Natural killer cell treated with Interleukin-12 subunit alpha and Interleukin-12 subunit beta and Interleukin-15 and Interleukin-18, amount 100 ng/mL, for 72 hours (primary cell): ENCODE measurements at places on chromosomes 5 and 9.

- no peak overlapping the region for H3K4me3 ChIP-seq
- H3K27me3 ChIP-seq, result peaks cover 3% of the 10 kb centered on the region
- H3K36me3 ChIP-seq, result no peaks in the 10 kb centered on the region
Observed at GRCh38 chr5:175830586-175831300, 40.6 kb upstream of the CPLX2 start.

GRCh38 chr5:54445691-54446378 lies 9.7 kb upstream of the HSPB3 start:
- H3K27ac ChIP-seq, result no peak overlapping the region
- H3K4me3 ChIP-seq, result no peak overlapping the region
- no peaks in the 10 kb centered on the region for H3K4me1 ChIP-seq
- no peak for DNase-seq

DNA sequence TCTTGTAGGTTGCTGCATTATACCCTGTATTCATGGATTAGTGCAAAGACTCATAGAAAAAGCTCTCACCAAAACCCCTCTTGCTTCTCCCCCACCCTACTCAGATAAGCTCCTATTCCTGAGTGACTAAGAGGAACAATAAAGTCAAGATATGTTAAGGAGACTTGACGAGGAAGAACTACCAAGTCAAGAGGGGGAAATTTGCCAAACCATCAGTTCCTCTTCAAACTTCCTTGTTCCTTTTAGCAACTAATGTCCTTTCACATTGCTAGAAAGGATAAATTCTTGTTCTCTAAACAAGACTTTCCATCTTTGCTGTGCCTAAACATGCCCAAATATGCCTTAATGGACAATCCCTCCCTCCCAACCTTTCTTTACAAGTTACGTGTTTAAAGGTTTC lies 27.0 kb downstream of the CNOT8 start:
- peaks cover 57% of the 10 kb centered on the region for H3K36me3 ChIP-seq
- no peak overlapping the region for H3K27ac ChIP-seq
- H3K4me3 ChIP-seq, result no peak overlapping the region
- no peaks in the 10 kb centered on the region for H3K27me3 ChIP-seq
- no peaks in the 10 kb centered on the region for H3K4me1 ChIP-seq

- no peak for DNase-seq
- peaks cover 38% of the 10 kb centered on the region for H3K4me1 ChIP-seq
- H3K27ac ChIP-seq, result peak overlapping the region; percentile 60
- peak overlapping the region; percentile 79 for H3K4me3 ChIP-seq
- H3K36me3 ChIP-seq, result peaks cover 4% of the 10 kb centered on the region
Observed at GRCh38 chr9:121394292-121394691, 24.2 kb upstream of the STOM start.

- no peaks in the 10 kb centered on the region for H3K27me3 ChIP-seq
- H3K27ac ChIP-seq, result no peak overlapping the region
- DNase-seq, result no peak
- no peaks in the 10 kb centered on the region for H3K4me1 ChIP-seq
Observed at GRCh38 chr9:95197692-95198271, 119.7 kb downstream of the FANCC start.

DNA sequence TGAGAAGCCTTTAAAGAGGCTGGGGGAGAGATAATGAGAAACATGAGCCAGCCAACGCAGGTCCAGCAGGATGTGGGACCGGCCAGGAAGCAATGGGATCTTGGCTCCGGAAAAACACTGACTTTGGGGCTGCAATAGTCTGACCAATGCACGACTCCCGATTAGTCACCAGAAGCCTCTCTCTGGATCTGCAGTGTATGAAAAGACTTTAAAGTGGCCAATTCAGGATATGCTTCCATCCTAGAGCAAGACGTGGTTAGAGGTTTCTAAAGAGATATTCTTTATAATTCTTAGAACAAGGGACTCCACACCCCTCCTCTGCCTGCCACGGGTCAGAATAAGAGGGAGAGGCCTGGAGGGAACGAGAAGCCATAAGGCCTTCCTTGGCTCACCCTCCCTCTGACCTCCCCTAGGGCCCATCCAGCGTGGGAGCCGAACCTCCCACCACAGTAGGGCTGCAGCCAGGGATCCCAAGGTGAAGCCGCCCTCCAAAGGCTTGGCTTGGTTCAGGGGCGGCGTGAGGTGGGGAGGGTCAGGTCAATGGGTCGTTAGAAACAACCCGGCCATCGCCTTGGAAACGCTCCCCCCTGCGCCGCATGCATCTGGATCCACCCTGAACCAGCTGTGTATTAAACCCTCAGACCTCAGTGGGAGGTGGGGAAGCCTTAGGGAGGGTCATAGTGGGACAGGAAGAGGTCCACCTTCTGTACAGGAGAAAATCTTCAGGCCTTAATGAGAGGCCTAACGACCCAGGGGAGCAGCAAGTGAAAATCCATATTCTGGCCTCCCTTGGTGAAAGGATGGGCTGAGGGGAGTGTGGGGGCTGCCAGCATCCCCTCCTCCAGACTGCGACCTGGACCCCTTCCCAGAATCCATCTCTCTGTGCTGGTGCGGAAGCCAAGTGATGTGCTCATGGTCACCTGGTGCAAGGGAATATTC lies 11.1 kb downstream of the FGF1 start:
- H3K27me3 ChIP-seq, result no peaks in the 10 kb centered on the region
- H3K4me3 ChIP-seq, result no peak overlapping the region
- H3K27ac ChIP-seq, result no peak overlapping the region
- DNase-seq, result no peak
- no peaks in the 10 kb centered on the region for H3K4me1 ChIP-seq

- H3K36me3 ChIP-seq, result peaks cover 9% of the 10 kb centered on the region
- peaks cover 30% of the 10 kb centered on the region for H3K4me1 ChIP-seq
- peak overlapping the region; percentile 89 for H3K4me3 ChIP-seq
- H3K27ac ChIP-seq, result peak overlapping the region; percentile 24
- no peak for DNase-seq
- H3K27me3 ChIP-seq, result peaks cover 62% of the 10 kb centered on the region
Observed at GRCh38 chr5:159098603-159099436, 896 bp downstream of the EBF1 start.

GRCh38 chr5:116388564-116389258 lies 185.9 kb downstream of the SEMA6A start:
- H3K4me3 ChIP-seq, result no peak overlapping the region
- no peak for DNase-seq
- H3K4me1 ChIP-seq, result no peaks in the 10 kb centered on the region
- H3K27me3 ChIP-seq, result no peaks in the 10 kb centered on the region

DNA sequence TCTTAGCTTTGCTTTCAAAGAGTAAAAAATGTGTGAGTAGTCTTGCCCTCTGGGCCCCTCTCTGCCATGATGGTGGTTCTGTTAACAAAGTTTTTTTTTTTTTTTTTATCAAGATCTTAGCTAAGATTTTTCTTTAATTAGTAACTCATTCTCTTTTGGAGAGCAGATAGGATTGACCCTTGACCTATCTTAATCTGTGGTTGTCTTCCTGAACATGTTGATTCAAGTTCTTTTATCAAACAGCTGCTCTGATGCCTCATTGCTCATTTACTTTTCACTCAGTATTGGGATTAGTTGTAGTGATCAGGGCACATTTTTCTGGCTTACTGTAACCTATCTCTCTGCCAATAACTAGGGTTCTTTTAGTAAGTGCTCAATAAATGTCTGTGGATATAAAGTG lies 106.3 kb downstream of the PCSK5 start:
- no peak overlapping the region for H3K4me3 ChIP-seq
- no peak overlapping the region for H3K27ac ChIP-seq
- H3K36me3 ChIP-seq, result peaks cover 4% of the 10 kb centered on the region
- no peak for DNase-seq

DNA sequence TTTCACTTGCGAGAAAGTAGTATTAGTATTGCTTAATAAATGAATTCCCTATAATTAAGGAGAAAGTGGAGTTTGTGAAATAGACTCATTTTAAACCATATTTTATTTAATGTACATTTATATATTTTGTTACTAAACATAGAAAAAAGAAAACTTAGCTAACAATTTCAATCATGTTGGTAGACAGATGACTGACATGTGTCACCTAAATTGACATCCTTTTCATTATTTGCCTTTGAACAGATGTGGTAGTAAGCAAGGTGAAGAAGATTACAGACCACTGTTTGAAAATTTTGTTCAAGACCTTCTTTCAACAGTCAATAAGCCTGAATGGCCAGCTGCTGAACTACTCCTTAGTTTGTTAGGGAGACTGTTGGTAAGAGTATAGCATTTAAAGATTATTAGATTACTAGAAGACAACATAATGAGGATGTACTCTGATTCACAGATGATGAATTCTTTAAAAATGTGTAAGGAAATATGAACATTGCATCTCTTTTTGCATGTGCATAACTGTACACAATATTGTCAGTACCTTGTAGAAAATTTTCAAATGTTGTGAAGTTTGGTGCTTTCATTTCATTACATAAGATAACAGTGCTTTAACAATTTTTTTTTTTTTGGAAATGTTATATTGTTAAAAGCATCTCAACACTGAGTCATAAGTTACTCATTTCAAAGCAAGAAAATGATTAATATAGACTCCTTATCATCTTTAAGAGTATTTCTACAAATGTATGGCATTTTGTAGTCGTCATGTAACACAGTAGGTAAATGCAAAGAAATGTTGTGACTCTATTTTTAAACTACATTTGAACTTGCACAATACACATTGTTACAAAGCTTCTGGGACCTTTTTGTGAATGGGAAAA lies 139.5 kb downstream of the NIPBL start:
- no peak overlapping the region for H3K27ac ChIP-seq
- no peaks in the 10 kb centered on the region for H3K4me1 ChIP-seq
- peaks cover 9% of the 10 kb centered on the region for H3K36me3 ChIP-seq
- no peaks in the 10 kb centered on the region for H3K27me3 ChIP-seq
- no peak overlapping the region for H3K4me3 ChIP-seq

GRCh38 chr5:80060966-80061365 lies 25.8 kb downstream of the THBS4 start:
- peaks cover 9% of the 10 kb centered on the region for H3K27me3 ChIP-seq
- no peaks in the 10 kb centered on the region for H3K36me3 ChIP-seq
- no peak overlapping the region for H3K27ac ChIP-seq
- no peak overlapping the region for H3K4me3 ChIP-seq
- no peak for DNase-seq

DNA sequence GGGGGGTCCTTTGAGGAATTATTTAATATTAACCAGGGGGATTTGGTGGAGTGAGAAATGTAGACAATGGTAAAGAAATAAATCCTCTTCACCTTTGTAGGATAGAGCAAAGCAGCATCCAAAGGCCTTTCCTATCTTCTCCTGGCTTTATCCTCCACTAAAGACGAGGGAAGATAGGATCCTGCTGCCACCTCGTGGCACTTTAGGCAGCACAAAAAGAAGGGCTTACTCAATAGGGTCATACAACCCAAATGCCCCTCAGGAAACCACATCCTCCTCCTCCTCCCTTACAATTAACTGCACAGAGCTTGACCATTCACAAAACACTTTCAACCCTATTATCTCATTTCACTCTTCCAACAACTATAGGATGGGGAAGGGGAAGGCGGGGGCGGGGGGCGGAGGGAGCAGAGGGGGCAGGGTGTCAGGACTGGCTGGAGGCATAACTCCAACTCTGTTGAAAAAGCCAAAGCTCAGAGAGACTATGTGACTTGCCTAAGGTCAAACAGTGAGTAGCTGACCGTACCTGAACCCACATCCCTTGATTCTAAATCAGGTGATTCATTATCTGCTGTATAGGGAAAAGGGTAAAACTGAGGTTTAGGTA lies 45.4 kb upstream of the MYOT start:
- no peak overlapping the region for H3K4me3 ChIP-seq
- no peak overlapping the region for H3K27ac ChIP-seq
- no peaks in the 10 kb centered on the region for H3K4me1 ChIP-seq
- H3K36me3 ChIP-seq, result no peaks in the 10 kb centered on the region
- no peaks in the 10 kb centered on the region for H3K27me3 ChIP-seq

- H3K4me3 ChIP-seq, result peak overlapping the region; percentile 87
- no peaks in the 10 kb centered on the region for H3K27me3 ChIP-seq
- H3K27ac ChIP-seq, result peak overlapping the region; percentile 91
- H3K4me1 ChIP-seq, result peaks cover 58% of the 10 kb centered on the region
Observed at GRCh38 chr9:75085640-75086039, 2.3 kb downstream of the NMRK1 start.

DNA sequence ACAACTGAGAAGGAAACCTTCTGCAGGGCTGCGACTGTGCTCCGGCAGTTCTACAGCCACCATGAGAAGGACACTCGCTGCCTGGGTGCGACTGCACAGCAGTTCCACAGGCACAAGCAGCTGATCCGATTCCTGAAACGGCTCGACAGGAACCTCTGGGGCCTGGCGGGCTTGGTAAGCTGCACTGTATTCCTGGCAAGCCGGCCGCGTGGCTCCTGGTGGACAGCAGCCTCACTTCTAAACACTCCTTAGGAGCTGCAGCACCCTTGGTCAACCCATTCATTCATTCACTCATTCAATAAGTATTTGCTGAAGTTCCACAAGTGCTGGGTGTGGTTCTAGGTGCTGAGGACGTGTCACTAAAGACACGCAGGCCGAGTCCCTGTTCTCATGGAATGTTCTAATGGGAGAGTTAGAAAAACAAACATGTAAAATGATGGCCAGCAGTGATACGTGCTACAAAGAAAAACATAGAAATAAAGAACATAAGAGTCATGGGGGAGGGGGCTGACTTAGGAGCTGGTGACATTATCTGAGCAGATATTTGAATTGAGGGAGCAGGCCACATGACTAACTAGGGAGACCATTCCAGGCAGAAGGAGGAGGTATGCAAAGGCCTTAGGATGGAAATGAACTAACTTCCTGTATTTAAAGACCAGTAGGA lies 6.1 kb downstream of the IL4 start:
- no peak overlapping the region for H3K4me3 ChIP-seq
- no peak for DNase-seq
- H3K4me1 ChIP-seq, result peaks cover 12% of the 10 kb centered on the region
- H3K27ac ChIP-seq, result peak overlapping the region; percentile 9
- H3K27me3 ChIP-seq, result no peaks in the 10 kb centered on the region

- H3K27me3 ChIP-seq, result peaks cover 11% of the 10 kb centered on the region
- no peaks in the 10 kb centered on the region for H3K36me3 ChIP-seq
- DNase-seq, result no peak
- H3K27ac ChIP-seq, result no peak overlapping the region
- no peaks in the 10 kb centered on the region for H3K4me1 ChIP-seq
- no peak overlapping the region for H3K4me3 ChIP-seq
Observed at GRCh38 chr9:109520475-109521132, 22.5 kb upstream of the PTPN3 start.

GRCh38 chr9:29798599-29798998 lies 2225.3 kb upstream of the C9orf72 start:
- peaks cover 4% of the 10 kb centered on the region for H3K36me3 ChIP-seq
- no peaks in the 10 kb centered on the region for H3K4me1 ChIP-seq
- no peak overlapping the region for H3K27ac ChIP-seq

- DNase-seq, result no peak
- H3K27ac ChIP-seq, result no peak overlapping the region
- no peak overlapping the region for H3K4me3 ChIP-seq
- H3K4me1 ChIP-seq, result peaks cover 10% of the 10 kb centered on the region
Observed at GRCh38 chr9:123828449-123828848, 101.5 kb downstream of the DENND1A start.

GRCh38 chr9:136805207-136805740 lies 2.5 kb upstream of the RABL6 start:
- H3K27me3 ChIP-seq, result no peaks in the 10 kb centered on the region
- no peaks in the 10 kb centered on the region for H3K36me3 ChIP-seq
- H3K27ac ChIP-seq, result no peak overlapping the region
- peak overlapping the region; percentile 25 for H3K4me3 ChIP-seq

DNA sequence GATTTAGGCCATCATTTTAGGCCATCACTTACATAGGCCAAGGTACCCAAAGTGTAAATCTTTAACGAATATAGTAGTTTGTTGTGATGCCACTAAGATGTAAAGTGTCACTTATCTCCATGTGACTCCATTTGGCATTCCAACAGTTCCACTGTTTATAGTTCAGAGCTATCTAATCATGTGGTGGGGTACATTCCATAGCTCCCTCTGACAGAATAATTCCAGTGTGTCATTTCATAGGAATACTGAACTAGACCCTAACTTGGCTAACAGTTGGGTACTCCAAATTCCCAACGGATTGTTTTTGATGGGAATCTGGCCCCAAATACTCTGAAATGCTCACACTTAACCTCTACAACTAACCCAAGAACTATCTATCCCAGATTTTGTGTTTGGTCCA lies 76.7 kb upstream of the FST start:
- H3K27me3 ChIP-seq, result peaks cover 8% of the 10 kb centered on the region
- H3K27ac ChIP-seq, result no peak overlapping the region
- no peaks in the 10 kb centered on the region for H3K4me1 ChIP-seq
